CD4-positive, alpha-beta T cell treated with Interferon gamma for 1 hour (primary cell): ENCODE measurements at places on chromosomes 12 and 14.

DNA sequence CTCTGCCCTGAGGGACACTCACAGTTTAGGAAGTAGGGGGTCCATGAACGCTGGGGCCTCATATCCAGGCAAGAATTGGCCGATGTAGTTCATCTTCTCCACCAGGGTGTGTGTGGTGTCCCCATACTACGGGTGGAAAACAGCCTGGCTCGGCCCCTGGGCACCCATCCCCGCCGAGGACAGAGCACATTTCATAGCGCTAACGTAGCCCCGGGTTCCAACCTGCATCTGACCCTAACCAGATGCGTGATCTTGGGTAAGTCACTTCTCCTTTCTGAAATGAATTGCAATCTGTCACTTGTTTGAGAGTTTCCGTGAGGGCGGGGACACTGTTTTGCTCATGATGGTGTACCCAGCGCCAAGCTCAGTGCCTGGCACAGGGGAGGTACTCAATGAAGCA, 9.0 kb downstream of the HPD start:
- peak; percentile 2 for DNase-seq

DNA sequence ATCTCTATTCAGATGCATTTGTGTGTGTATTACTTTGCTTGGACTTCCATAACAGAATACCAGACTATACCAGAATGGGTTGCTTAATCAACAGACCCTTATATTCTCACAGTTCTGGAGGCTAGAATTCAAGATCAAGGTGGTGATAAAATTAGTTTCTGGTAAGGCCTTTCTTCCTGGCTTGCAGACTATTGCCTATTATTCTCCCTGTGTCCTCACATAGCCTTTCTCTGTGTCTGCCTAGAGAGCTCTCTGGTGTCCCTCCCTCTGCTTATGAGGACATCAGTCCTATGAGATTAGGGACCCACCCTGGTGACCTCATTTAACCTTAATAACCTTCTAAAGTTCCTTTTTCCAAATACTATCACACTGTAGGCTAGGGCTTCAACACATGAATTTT, 106.0 kb downstream of the FAR2 start:
- DNase-seq = no peak

- DNase-seq = no peak
Observed at GRCh38 chr12:6827982-6828780, at the start of gene P3H3. P3H3 (plus strand) TSS chr12:6828407; CDS start chr12:6828441, 34 bp downstream.

GRCh38 chr14:68789821-68790643, 2.8 kb downstream of the ZFP36L1 start:
- no peak for DNase-seq

DNA sequence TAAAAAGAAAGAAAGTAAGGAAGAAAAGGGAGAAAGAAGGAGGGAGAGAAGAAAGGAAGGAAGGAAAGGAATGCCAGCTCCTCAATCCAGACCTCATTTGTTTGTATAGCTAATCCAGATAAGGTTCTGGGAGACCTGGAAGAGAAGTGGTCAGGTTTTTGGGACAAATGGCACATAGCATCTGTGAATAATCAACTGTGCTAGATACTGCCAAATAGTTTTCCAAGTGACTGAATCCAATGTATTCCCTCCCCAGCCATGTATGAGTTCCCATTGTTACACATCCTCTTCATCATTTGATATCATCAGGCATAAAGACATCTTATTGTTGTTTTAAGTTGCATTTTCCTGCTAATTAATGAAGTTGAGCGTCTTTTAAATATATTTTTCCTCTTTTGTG, 18.6 kb upstream of the PTGR2 start:
- no peak for DNase-seq

DNA sequence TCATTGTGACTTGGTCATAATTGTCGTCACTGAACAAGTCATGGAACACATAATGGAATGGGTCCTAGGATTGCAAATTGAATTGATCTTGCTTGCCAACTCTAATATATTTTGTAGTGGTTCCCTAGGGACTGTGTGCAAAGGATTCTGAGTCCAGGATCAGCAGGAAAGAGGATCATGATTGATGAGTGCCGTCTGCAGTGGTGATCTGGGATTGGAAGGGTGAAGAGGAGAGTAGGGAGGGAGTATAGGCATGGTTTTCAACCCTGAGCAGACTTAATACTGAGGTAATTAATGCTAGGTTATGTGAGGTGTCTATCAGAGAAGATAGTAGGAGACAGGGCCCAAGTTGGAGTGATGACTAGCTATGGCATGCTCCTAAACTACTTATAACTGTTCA, 168.9 kb downstream of the ESR2 start:
- no peak for DNase-seq

DNA sequence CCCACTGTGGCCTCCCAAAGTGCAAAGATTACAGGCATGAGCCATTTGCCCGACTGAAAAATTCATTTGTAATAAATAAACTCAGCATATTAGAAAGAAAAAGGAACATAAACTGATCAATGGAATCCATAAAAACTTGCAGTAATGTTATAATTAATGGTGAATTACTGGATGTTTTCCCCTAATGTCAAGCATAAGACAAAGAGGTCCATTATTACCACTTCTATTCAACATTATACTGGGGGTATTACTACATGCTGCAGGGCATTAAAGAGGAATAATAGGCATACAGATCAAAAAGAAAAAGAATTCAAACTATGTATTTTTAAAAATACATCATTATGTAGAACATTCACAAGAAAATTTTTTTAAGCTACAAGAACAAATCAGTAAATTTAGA, 926.8 kb downstream of the LRFN5 start:
- no peak for DNase-seq

- no peak for DNase-seq
Observed at GRCh38 chr14:52018252-52018651, 28.9 kb downstream of the RTRAF start.

GRCh38 chr12:41121374-41121773, 66.7 kb upstream of the PDZRN4 start:
- no peak for DNase-seq

DNA sequence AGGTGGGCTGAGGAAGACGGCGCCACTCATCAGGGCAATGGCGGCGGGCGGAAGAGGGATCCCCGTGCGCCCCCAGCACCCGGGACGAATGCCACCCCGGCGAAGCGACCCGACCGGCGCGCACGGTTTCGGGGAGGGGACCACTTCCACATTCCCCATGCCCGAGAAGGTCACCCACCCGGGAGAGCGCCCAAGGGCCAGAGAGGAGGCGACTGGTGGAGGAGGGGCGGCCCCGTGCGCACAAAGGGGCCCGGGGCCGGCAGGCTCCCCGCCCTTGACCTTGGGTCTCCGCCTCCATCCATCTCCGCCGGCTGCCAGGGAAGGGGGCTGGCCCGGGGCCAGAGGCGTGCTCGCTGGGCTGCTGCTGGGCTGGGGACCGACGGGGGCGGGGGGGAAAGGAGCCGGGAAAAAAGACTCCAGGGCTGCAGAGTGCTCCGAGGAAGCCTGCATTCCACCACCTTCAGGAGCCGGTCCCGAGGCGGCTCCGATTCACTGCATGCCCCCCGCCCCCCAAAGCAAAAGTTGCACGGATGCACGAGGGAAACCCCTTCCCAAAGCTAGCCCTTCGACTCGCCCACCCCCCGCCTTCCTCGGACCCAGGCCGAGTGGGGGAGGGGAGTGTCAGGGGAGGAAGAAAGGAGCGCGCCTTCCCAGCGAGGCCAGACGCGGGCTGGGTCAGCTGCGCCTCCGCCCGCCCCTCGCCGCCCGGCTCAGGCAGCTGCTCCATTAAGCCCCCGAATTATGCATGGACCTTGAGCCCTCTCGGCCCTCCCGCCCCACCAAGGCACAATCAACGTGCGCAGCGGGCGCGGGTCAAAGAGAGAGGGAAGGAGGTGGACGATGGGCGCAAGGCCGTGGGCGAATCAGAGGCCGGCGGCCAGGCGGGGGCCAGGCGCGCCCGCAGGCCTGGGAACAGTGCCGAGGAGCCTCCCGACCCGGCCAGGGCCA, 26.2 kb downstream of the BCL11B start:
- no peak for DNase-seq

GRCh38 chr12:122979908-122980182, 636 bp upstream of the ARL6IP4 start:
- DNase-seq = no peak

DNA sequence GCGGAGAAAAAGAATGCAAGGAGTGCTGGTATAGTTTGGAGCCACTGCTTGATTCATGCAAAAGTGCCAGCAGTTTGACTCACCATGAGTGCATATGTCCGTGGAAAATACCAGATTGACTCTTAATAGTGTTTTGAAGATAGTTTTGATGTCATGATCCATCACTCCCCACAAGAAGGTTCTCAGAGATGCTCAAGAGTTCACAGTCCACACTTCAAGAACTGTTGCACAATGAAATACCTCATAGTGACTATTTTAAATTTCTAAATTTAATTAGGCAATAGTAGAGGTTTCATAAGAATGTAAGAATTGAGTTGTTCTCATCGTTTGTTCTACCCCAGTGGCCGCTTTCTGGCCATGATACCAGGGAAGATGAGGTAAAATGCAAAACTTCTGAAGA, 286.6 kb upstream of the RGS6 start:
- DNase-seq = no peak

GRCh38 chr12:28313631-28314030, 123.4 kb downstream of the CCDC91 start:
- DNase-seq = no peak

DNA sequence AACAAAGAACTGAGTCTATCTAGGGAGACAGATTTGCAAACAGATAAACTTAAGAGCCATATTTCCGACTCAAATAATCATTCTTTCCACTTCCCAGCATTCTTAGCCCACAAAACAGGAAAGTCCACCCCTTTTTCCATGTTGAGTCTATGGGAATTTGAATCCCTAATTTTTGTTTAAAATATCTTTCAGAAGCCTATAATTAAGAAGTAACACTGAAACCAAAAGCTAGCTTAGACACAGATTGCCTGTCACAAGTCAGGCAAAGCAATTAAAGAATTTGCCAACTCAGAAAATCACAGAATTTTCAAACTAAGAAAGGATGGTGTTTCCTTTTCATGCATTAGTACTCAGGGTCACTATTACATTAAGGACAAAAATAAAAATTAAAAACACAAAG, 17.0 kb downstream of the ATP2B1 start:
- no peak for DNase-seq

- DNase-seq = no peak
Observed at GRCh38 chr12:25365340-25365730, 114.6 kb upstream of the KRAS start.

GRCh38 chr12:68207276-68207675, 18.3 kb downstream of the IL26 start:
- no peak for DNase-seq

GRCh38 chr12:46197883-46198282, 71.0 kb downstream of the SLC38A1 start:
- no peak for DNase-seq

GRCh38 chr12:22562036-22563028, 18.0 kb upstream of the C2CD5 start:
- DNase-seq = no peak

GRCh38 chr14:52377940-52378339, 63.8 kb downstream of the PTGER2 start:
- DNase-seq = no peak

- DNase-seq = no peak
Observed at GRCh38 chr14:96863986-96864330, 66.8 kb downstream of the VRK1 start.

DNA sequence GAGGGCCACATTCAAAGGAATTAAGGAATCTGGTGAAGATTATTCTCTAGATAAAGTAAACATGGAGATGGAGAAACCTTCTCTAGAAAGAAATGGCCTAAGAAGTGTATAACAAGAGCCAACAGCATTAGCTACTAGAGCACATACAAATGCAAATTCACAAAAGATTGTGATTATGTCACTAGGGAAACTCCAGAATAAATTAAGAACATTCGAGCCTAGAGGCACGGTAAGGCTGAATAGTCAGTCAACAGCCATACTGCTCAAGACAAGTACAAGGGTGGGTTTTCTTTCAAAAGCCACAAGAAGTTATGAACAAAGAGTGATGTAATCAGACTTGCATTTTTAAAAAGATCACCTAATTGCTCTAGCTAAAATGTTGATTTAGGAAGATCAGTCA, 25.4 kb downstream of the PPP4R3A start:
- DNase-seq = no peak

- DNase-seq = no peak
Observed at GRCh38 chr12:109523071-109523470, 45.6 kb downstream of the UBE3B start.

GRCh38 chr12:75349946-75350345, 15.5 kb downstream of the GLIPR1L1 start:
- DNase-seq = no peak

DNA sequence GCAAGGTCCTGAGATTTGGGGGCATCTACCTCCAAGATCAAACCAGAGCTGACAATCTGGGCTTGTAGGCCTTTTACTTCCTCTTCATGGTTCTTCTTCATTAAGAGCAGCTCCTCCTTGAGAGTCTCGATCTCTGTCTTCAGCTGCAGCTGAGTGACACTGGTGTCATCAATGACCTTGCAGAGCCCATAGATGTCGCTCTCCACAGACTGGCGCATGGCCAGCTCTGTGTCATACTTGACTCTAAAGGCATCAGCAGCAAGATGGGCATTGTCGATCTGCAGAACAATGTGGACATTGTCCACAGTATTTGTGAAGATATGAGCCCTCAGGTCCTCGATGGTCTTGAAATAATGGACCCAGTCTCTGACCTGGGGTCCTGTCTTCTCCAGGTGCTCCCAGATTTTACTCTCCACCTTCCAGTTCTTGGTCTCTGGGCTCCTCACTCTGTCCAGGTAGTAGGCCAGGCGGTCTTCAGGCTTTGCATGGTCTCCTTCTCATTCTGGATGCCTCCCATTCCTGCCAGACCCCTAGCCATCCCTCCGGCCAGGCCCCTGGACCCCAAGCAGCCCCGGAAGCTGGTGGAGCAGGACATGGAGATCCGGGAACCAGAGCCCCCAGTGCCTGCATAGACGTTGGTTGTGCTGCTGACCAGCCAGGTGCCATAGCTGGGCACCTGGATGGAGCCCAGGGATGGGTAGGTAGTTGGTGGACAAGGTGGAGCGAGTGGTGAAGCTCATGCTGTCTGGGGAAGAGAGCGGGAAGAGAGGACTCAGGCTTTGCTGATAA, 141.0 kb downstream of the MSRB3 start:
- no peak for DNase-seq

DNA sequence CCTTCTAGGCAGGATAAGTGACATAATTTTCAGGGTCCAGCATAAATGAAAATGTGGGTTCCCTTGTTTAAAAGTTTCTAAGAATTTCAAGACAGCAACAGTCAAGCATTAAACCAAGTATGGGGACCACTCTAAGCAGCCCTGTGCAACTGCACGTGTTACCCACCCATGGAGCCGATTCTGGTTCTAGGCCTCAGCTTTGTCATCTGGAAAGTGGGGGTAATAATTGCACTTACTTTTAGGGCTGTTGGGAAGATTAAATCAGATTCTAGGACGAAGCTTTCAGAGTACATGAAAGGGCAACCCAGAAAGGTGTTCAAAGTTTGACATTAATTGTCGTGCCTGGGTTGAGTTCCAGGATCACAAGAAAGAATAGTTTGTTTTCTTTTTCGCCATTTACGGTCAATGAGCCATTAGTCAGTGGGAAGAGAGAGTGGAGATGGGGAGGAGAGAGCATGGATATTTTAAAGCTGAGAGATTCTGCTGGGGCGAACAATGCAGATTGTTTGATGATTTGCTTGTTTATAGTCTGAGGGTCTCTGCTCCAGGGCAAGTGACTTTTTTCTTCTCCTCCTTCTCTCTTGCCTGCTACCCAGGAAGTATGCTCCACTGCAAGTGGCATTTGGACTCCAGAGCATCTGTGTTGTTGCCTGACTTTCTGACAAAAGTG, 10.7 kb upstream of the PPFIBP1 start:
- DNase-seq = no peak

GRCh38 chr12:57965766-57966165, 24.4 kb downstream of the ATP23 start:
- DNase-seq = no peak

GRCh38 chr14:36870776-36871175, 209.1 kb downstream of the PAX9 start:
- no peak for DNase-seq

- DNase-seq = no peak
Observed at GRCh38 chr12:110756611-110757010, 13.9 kb upstream of the PPP1CC start.
